Stimulated activated naive B cell treated with anti-CD40 and anti-IgM and Interleukin-4, amounts not matched to agents 10 μg/mL and 1 μg/mL and 100 μg/mL, for 72 hours (primary cell): ENCODE measurements at places on chromosomes 13 and 19.

GRCh38 chr13:51900471-51900870 is 38.7 kb downstream of the CCDC70 start:
- DNase-seq = no peak

DNA sequence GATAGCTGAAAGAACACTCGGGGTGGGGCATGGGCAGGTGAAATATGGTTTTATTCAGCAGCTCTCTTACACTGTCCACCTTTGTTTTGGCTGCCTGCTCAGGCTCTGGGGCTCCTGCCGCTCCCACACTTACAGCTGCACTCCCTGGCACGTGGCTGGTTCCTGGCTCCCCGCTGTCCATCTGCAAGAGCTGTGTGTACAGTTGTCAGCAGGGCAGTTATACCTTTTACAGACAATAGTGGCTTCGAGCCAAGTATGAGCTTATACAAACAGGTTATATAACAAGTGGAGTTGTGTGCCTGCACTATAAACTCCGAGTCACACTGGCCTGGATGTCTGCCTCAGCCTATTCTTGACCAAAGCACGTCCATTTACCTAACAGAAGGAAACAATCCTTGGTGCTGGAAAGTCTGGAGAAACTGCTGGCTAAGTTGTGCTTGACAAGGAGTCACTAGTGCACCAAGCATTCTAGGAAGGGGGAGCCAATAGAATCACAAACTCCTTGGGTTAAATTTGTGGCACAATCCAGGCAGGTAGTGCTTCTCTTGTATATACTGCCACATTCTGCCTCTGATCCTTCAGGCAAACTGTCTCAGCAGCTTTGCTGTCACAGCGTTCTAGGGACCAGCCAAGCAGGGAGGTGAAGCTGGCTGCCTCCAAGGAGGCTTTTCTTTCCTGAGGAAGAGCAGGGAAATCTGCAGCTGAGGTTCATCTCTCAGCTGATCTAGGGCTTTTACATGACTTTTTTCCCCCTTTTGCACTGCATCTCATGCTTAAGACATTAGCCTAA is 68.2 kb downstream of the NHLRC3 start:
- DNase-seq = no peak

GRCh38 chr13:21548577-21548976 is 55.4 kb downstream of the MICU2 start:
- DNase-seq = no peak

GRCh38 chr19:38375098-38375493 is 725 bp downstream of the PSMD8 start:
- DNase-seq = no peak

- no peak for DNase-seq
Measured at GRCh38 chr19:40445780-40446262, 1.7 kb upstream of the SERTAD3 start.

DNA sequence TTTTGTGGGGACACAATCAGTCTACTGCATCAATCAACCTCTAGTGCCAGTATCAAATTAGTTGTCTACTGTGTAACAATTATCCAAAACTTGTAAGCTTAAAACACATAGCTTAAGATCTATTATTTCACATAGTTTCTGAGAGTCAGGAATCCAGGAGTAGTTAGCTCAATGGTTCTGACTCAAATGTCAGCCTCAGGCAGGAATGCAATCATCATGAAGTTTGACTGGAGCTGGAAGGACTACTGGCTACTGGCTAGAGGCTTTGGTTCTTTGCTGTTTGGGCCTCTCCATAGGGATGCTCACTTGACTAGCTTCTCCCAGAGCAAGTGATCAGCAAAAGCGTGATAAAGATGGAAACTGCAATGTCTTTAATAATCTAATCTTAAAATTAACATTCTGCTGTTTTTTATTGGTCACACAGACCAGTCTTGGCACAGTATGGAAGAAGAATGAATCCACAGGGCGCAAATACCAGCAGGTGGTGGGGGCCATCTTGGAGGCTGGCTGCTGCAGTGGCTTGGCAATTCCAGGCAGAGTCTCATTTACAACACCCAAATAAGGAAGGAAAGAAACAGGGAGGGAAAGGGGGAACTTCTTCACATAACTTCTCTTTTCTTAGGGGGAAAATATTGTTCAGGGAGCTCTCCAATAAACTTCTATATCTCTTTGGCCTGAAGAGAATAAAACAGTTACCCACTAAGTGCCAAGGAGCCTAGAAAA is 15.7 kb downstream of the CAB39L start:
- DNase-seq = no peak

DNA sequence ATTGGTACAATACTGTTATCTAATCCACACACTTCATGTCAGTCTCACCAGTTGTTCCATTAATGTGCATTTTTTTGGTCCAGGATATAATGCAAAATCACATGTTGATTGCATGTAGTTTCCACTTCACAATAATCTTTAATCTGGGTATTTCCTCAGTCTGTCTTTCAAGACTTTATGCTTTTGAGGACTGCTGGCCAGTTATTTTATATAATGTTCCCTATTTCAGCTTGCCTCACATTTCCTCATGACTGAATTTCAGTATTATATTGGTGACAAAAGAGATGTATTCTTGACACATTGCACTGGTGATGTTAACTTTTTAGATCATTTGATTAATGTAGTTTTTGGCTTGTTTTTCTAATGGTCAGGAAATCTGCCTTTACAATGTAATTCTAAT is 368.3 kb downstream of the IRS2 start:
- no peak for DNase-seq

DNA sequence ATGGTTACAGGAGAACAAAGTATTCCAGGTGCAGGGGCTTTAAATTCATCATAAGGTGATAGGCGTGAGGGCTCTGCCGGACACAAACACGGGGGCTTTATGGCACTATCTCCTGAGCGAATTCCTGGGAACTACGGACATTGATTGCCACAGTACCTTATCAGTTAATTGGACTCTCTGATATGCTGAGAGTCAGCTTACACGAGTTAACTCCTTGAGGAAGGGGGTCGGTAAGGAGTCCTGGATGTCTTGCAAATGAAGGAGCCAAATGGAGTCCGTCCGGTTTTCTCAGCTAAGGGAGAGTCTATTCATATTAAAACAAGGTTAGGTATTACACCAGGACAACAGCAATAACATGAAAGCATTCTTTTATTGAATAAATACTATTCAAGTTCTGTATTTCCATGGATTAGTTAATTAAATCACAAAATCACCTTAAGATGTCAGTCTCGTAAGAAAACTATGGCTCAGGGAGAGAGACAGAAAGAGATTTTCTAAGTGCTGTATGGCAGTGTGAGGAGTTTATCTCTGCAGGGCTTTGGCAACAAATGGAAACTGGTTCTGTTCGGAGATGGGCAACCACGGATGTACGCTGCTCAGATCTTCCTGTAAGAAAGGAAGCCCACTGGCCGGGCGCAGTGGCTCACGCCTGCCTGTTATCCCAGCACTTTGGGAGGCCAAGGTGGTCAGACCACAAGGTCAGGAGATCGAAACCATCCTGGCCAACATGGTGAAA is 26.2 kb upstream of the HIF3A start:
- DNase-seq = no peak

- DNase-seq = no peak
Measured at GRCh38 chr13:80313668-80314256, 27.2 kb downstream of the SPRY2 start.

GRCh38 chr13:92303428-92303827 is 905.0 kb downstream of the GPC5 start:
- no peak for DNase-seq

GRCh38 chr19:28988066-28988465 is 224.9 kb downstream of the UQCRFS1 start:
- no peak for DNase-seq

- DNase-seq = no peak
Measured at GRCh38 chr13:70579941-70580340, 471.7 kb upstream of the KLHL1 start.

DNA sequence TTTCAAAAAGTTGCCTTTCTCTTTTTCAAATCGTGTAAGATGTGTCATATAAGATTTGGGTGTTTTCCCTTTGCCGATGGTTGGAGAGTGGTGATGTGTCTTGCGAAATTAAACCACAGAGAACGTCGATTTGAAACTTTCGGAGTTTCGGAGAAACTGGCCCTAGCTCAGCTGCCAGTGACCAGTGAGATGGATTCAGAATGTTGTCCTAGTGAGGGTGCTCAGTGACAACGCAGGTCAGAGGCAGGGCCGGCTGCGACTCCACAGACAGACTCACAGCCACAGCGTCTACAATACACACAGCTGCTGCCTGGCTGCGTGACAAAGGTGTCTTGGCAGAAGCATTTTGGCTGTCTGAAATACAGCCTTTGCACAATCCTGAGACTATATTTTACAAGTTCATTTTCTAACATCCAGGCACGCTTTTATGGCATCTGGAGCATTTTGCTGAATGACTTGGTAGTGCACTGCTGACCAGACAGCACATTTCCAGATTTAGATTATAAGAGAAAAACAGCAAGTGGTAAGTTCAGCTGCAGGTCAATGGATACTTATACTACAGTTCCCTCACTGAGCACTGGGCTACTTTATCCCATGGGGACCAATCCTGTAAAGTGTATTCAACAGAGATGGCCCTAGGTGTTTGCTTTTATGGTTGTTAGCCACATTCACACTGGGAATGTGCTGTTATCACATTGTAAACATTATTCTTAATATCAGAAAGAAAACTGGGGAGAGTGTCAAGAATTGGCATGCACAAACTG is 207.5 kb downstream of the KCNRG start:
- DNase-seq = no peak

GRCh38 chr13:52652980-52653303 is 306 bp downstream of the SUGT1 start:
- DNase-seq = no peak

GRCh38 chr13:61036715-61037114 is 378.9 kb downstream of the PCDH20 start:
- DNase-seq = no peak

- DNase-seq = no peak
Measured at GRCh38 chr19:7326105-7326877, 22.4 kb upstream of the ARHGEF18 start.

- no peak for DNase-seq
Measured at GRCh38 chr13:112875627-112876026, 93.4 kb upstream of the MCF2L start.

GRCh38 chr13:29909975-29910674 is 59.7 kb upstream of the UBL3 start:
- DNase-seq = no peak

DNA sequence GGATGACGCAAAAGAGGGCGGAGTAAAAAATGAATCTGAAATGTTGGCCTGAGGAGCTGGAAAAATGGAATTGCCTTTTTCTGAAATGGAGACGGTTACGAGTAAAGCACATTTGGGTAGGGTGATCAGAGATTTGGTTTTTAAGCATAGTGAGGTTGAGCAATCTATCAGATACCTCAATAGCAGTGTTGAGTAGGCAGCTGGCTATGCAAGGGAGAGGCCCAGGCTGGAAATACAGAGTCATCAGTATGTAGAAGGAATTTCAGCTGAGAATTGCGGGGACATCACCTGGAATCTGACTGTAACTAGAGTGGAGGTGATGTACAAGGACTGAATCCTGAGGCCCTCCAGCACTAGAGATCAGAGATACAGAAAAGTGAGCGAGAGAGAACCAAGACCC is 224.8 kb downstream of the LMO7 start:
- DNase-seq = no peak

DNA sequence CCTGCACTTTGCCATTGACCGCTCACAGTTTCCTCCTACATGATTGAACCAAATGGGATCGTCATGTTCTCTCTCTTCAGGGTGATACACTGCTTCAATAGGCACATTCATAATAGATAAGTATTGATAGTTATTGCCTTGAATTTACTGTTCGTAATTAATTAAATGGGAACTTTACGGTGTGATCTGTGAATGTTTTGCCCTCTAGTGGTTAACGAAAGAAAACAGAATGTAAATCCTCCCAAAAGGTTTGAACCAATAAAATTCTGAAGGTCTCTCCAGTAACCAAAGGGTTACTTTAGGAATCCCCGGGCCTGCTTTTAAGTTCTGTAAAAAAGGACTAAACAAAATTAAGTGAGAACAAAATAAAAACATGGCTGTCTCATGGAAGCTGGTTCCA is 389.3 kb downstream of the DACH1 start:
- no peak for DNase-seq

DNA sequence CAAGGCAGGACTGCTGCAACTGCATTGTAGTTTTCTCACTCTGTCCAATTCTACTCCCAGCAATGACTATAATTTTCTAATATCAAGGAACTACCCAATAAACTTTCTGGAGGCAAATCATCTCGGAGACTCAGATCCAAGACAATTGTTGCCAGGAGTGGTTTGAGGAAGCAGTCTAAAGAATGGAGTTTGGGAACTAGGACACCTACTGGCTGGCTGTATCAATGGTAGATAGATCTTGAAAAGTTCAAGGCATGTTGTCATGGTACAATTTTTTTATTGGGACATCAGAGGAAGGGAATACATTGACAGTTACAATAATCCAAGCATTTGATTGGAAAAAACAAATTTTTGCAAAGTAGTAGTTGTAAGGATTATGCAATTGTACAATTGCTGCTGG is 648.3 kb upstream of the SLITRK6 start:
- DNase-seq = no peak

- no peak for DNase-seq
Measured at GRCh38 chr13:101774393-101774792, 321.9 kb downstream of the ITGBL1 start.

GRCh38 chr13:102510072-102510471 is 86.7 kb upstream of the TPP2 start:
- no peak for DNase-seq

GRCh38 chr13:52978989-52979388 is 49.6 kb upstream of the OLFM4 start:
- DNase-seq = no peak

- no peak for DNase-seq
Measured at GRCh38 chr19:791007-791566, 6.2 kb upstream of the PTBP1 start.

- DNase-seq = no peak
Measured at GRCh38 chr19:23318143-23318542, 67.9 kb upstream of the ZNF724 start.

DNA sequence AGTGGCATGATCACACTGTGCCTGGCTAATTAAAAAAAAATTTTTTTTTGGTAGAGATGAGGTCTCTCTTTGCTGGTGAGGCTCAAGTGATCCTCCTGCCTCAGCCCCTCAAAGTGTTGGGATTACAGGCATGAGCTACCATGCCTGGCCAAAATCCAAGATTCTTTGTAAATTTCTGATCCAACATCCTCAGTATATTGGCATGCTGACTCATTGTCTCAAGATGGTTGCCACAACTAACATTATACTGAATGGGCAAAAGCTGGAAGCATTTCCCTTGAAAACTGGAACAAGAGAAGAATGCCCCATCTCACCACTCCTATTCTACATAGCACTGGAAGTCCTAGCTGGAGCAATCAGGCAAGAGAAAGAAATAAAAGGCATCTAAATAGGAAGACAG is 100.0 kb downstream of the KLF5 start:
- no peak for DNase-seq

DNA sequence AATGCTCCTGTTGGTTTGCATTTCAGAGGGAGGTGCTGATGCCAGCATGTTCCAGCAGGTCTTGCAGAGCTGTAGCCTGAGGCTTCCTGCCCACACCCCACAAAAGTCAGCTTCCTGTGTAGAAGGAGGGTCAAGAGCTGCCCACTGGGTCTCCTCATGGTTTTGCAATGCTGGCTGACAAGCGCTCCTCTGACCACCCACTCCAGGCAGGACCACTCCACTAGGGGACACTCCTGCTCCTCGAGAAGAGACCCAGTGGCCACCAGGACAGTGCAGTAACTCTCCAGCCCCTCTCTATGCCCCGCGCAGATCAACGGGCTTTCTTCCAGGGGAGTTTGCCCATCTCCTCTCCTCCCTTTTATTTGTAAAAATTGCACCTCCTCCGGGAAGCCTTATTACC is 72.9 kb upstream of the UQCRFS1 start:
- DNase-seq = no peak
